ENCODE measurements at places on chromosomes 12 and 14.

DNA sequence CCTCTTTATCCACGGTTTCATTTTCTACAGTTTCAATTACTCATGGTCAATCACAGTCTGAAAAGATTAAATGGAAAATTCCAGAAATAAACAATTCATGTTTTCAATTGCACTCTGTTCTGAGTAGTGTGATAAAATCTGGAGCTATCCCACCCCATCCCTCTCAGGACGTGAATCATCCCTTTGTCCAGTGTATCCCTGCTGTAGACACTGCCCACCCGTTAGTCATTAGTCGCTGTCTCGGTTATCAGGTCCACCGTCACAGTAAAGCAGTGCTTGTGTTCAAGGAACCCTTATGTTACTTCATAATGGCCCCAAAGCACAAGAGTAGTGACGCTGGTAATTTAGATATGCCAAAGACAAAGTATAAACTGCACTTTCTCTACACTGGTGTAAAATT is 141.0 kb upstream of the LMNTD1 start:
- DNase-seq = no peak

DNA sequence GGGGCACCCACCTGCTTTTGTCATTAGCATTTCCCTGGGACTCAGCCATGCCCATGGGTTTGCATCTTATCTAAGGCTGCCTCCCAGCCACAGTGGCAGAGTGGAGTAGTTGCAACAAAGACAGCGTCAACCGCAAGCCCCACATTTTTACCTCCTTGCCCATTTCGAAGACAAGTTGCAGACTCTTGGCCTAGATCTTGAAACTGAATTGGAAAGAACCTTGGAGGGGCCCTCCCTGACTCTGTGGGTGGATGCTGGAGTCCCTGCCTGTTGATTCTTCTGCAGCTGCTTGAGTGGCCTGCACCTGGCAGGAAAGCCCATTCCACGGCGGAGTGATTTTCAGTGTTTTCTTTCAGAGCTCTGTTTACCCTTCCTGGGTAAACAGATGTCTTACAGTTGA is 309.0 kb downstream of the VRK1 start:
- DNase-seq = no peak

- no peak for DNase-seq
Measured at GRCh38 chr14:25463480-25463879, 413.5 kb upstream of the STXBP6 start.

- no peak for DNase-seq
Measured at GRCh38 chr14:52080808-52081755, 12.2 kb upstream of the NID2 start.

DNA sequence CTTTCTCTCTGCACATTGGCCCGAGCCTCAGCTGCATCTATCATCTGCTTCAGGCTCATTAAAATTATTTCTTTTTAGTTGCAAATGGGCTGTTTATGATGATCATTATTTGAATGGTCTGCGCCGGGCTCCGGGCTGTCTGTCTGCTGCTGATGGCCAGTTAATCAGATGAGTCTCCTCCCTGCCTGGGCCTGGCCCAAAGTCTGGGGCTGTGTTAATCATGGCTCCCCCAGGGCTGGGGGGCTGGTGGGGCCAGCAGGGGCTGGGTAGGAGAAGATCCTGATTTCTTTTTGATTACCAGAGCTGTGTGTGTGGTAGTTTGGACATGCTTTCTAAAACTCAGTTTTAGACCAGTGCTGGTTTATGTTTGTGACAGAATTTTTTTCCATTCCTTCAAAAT is 159.1 kb downstream of the PHETA1 start:
- DNase-seq = no peak

DNA sequence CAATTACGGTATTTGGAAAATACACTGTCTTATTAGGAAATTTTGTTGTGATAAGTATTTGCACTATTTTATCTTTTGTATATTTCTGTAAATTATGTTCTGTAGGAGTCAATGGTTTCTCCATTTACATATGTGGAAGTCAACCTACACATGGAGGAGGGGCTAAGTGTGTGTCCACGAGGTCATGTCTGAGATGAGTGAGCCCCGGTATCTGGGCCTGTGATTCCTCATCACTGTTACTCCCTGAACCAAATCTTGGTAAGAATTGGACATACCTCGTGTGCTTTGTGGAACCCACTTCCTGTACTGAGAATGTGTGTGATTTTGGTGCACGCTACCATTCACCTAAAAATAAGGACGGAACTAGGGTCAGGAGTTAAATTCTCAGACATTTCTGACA is 1105.5 kb downstream of the TMEM121 start:
- no peak for DNase-seq

DNA sequence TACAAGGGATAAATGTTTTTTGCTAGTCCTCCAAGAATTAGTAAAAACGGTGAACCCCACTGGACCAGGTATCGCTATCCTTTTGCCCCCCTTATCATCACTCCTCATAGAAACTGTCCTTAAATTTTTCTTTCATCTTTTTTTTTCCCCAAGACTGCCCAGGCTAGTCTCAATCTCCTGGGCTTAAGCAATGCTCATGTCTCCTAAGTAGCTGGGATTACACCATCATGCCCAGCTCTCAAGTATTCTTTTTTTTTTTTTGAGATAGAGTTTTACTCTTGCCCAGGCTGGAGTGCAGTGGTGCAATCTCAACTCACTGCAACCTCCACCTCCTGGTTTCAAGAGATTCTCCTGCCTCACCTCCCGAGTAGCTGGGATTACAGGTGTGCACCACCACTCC is 9.7 kb downstream of the IRF2BPL start:
- no peak for DNase-seq

GRCh38 chr14:55291480-55292081 is 20.4 kb downstream of the FBXO34 start:
- no peak for DNase-seq

DNA sequence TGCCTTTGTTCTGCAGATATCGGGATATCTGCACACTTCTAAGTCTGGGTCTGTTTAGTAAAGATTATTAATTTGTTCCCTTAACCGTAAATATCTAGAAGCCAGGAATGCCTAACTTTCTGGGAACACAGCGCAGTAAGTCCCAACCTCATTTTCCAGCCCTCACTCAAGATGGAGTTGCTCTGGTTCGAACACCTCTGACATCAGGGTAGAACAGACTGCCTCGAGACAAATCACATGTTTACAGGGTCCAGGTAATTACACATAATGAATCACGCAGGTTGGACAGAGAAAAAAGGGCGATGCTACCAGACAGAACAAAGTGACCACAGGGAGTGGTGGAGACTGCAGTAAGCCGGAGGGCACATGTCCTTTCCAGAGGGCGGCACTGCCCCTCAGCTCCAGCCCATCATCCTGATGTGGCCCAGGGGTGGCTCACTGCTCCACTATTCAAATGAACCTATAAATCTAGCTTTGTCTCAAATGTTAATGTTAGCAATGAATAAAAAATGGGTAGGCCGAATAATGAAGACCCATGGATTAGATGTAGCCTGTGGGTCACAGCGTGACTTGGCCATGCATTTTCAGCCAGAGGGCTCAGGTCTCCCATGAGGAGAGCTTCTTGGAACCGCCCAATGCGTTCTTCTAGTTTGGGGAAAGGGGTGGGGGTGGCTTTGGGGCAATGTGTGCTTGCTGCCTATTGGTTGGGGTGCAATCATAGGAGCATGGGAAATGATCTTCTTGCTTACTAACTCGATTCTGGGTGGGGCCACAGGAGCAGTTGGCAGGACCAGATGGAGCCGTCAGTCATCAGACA is 159.0 kb upstream of the SFSWAP start:
- DNase-seq = no peak

- no peak for DNase-seq
Measured at GRCh38 chr14:39581474-39581873, 149.2 kb upstream of the FBXO33 start.

DNA sequence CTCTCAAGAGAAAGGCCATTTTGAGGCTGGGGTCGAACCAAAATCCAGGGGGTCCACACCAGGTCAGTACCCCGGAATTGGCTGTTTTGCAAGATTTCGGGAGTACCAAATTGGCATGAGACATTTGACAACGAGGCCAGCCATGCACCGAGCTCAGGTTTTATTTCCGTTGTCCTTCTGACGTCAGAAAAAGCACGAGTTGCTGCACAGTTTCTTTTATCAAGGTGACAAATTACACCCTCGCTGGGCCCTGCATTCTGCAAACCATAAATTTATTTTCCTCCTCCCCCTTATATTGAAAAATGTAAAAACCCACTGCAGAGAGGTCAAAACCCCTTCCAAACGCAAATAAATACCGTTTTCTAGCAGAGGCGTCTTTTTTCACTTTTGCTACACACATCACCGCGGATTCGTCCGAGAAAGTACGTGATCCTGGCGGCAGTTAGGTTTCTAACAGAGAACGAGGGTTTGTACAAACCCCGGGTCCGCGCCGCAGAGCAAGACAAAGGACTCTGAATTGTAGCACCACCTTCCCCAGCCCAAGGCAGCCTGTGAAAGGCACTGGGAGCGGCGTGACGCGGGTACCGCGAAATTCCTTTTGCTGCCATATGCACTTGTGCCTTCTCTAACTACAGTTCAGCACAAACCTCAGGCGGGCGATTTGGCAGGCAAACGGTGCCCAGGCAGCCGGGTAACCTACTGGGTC is 1.8 kb downstream of the SLC38A1 start:
- DNase-seq = peak; percentile 53

- no peak for DNase-seq
Measured at GRCh38 chr12:3550839-3551238, 59.8 kb downstream of the PRMT8 start.

GRCh38 chr14:30875788-30876053 is 1.4 kb downstream of the COCH start:
- DNase-seq = no peak

- DNase-seq = no peak
Measured at GRCh38 chr12:99068993-99069747, 424.1 kb downstream of the APAF1 start.

DNA sequence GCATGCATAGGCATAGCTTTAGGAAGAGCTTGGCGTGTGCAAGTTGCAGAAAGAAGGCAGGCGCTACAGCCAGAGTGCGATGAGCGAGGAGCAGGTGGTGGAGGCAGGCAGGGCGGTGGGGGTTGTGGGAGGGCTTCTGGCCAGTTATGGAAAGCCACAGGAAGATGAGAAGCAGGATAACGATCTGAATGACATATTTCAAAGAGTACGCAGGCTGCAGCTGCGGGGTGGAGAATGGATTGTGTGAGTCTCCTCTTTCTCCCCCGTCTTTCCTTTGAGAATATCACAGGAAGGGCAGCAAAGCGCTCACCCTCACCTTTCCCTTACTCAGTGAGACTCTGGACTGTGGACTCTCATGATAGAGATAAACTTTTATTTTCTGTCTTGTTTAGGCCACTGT is 48.7 kb upstream of the PLXNC1 start:
- DNase-seq = no peak

- no peak for DNase-seq
Measured at GRCh38 chr12:101173197-101173749, 36.8 kb downstream of the SLC5A8 start.

DNA sequence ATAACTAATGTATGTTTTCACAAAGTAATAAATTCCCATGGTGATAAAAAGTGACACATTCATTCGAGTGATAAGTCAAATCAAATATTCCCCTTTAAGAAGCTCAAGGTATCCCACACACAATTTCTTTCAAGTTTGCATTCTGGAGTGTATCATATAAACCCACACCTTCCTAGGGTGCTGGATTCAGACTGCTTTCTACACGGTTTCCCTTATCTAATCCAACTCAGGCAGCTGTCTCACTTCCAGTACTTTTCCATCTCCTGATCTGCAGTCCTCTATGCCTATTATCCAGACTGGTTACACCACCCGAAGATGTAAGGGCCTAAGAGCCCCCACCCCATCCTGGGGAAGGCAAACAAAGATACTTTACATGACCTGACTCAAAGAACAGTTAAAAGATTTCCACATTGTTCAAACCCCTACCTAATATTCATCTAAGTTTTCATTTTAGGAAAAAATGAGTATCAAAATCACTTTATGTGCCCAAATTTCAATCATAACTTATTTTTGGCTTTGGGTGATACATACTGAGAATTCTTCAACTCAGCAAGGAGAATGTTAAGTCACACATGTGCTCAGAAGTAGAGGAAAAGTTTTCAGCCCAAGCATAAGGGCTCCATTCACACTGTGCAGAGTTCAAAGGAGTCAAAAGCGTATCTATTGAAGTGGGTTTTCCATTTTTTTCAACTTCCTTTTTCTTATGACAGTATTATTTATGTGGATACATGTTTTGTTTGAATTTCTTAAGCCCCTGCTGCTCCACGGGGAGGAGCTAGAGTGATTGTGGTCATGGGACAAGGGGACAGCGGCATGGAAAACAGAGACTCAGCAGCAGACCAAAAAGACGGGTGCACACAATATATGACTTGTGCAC is 41.8 kb downstream of the CORO1C start:
- DNase-seq = peak; percentile 71

DNA sequence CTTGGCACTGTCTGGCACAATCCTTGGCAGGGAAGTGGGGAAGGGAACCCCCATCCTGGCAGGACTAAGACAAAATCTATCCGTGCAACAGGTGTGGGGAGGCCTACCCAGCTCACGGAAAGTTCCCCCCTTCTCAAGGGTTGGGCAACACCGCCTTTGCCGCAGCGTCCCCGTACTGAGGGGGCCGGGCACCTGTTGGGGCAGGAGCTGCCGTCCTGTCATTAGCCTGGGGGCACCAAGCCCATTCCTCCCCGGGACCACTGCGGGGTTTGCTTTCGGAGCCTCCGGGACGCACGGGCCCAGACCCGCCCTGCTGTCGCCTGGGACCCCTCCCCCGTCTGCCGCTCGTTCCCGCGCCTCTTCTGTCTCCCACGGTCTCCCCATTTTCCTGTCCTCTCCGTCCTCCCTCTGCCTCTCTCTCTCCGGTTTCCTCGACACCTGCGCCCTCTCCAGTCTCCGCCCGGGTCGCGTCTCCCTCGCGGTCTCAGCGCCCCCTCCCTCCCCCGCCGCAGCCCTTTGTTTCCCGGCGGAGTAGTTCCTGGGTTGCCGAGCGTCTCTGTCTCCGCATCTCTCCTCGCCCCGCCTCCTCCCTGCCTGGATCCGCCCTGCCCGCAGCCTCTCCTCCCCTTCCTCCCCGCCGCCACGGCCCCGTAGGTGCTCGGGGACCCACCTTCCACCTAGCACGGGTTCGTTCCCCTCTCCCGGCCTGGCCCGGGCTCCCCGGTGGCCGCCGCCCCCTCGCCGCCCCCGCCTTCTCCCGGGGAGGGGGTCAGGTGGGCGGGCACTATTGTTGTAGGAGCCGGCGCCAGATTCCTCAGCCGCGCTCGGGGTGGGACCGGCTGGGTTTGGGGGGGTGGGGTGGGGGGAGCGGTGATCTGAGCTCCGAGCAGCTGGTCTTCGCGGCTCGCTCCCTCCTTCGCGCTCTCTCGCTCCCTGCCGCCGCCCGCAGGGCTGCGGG is at the start of gene CACNB3:
TSS of gene CACNB3 (plus strand) at position 624 of the 958 bp plus-strand sequence. CDS start 434 bp downstream, outside the sequence.
- peak; percentile 23 for DNase-seq

GRCh38 chr14:72793156-72793939 is 100.6 kb downstream of the DPF3 start:
- DNase-seq = peak; percentile 10

DNA sequence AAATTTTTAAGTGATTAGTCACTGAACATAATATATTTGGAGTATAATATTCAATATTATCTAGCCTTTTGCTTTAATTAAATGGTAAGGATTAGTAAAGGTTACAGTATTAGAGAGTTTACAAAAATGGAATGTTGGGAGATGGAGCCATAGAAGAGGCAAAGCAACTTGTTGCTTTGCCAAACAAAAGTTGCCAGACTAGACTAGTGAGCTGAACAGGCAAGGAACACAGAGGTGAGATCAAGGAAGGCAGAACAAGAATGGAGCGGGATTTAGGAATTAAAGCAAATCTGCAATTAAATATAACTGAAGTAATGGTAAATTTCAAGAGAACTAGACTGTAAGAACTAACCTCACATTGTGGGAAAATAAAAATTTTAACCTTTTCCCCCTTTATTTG is 5.1 kb downstream of the ARF6 start:
- DNase-seq = no peak

- no peak for DNase-seq
Measured at GRCh38 chr14:76603713-76604112, 157.6 kb upstream of the VASH1 start.

- DNase-seq = no peak
Measured at GRCh38 chr12:45577844-45578399, 151.6 kb upstream of the ARID2 start.

Data from midbrain (tissue), 1 donor.